ENCODE measurements at places on chromosomes 16 and 17.

DNA sequence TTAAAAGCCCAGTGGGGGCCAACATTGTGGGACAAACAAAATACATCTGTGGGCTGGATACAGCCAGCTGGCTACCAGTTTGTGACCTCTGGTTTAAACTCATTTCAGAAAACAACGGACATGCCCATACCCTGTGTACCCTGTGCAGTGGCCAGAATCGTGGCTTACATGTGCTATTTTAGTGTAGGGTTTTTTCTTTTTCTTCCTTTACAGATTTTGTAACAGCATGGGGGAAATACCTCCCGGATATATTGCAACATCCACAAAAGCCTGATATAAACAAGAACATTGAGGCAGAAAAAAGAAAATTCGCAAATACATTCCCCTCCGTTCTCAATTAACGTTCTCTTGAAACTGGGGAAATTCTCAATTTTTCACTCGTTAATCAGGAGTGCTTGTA lies 7.3 kb downstream of the HS3ST4 start:
- no peak for DNase-seq

GRCh38 chr16:11583166-11583565 lies 3.6 kb downstream of the LITAF start:
- no peak for DNase-seq

DNA sequence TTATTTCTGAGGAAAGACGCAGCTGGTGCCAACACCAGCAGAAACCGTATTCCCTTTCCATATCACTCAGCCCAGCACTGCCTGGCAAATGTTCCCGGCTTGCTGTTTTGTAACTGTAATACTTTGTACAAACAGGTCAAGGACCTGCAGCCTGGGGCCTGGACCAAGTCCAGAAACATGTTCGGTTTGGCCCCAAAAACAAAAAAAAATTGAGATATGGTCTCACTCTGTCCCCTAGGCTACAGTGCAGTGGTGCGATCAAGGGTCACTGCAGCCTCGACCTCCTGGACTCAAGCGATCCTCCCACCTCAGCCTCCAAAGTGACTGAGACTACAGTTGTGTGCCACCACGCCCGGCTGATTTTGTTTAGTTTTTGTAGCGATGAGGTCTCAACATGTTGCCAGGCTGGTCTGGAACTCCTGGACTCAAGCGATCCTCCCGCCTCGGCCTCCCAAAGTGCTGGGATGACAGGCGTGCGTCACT lies 1.2 kb downstream of the HAGH start:
- no peak for DNase-seq

DNA sequence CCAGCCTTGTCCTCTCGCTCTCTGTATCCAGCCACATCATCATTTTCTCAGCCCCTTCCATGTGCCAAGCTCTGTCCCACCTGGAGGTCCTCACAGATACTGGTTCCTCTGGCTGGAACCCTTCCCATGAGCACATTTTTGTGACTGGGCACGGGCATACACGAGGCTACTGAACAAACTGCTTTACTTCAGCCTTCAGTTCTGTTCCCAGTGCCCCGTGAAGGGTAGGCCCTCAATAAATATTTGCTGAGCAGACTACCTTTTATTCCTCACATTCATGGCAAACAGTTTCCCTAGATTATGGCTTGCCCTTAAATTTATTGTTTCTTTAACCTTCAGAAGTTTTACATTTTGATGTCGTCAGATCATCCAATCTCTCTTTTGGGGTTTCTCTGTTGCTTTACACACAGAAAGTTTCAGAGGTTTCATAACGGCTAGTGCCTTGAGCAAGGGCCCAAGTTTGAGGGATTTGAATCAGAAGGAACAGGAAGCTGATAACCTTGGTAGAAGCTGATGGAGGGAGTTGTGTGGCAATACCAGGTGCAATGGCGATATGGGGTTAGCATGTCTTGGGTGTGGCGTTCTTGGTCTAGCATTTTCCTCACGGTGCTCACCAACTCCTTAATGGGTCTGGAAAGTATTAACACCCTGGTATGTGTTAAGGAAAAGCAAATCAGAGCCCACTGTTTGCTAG lies 27.8 kb downstream of the TMEM92 start:
- DNase-seq = no peak

- no peak for DNase-seq
Measured at GRCh38 chr17:17044846-17045561, 2.7 kb downstream of the MPRIP start.

GRCh38 chr17:35998756-35999155 lies 2.6 kb downstream of the CCL15 start:
- DNase-seq = no peak

DNA sequence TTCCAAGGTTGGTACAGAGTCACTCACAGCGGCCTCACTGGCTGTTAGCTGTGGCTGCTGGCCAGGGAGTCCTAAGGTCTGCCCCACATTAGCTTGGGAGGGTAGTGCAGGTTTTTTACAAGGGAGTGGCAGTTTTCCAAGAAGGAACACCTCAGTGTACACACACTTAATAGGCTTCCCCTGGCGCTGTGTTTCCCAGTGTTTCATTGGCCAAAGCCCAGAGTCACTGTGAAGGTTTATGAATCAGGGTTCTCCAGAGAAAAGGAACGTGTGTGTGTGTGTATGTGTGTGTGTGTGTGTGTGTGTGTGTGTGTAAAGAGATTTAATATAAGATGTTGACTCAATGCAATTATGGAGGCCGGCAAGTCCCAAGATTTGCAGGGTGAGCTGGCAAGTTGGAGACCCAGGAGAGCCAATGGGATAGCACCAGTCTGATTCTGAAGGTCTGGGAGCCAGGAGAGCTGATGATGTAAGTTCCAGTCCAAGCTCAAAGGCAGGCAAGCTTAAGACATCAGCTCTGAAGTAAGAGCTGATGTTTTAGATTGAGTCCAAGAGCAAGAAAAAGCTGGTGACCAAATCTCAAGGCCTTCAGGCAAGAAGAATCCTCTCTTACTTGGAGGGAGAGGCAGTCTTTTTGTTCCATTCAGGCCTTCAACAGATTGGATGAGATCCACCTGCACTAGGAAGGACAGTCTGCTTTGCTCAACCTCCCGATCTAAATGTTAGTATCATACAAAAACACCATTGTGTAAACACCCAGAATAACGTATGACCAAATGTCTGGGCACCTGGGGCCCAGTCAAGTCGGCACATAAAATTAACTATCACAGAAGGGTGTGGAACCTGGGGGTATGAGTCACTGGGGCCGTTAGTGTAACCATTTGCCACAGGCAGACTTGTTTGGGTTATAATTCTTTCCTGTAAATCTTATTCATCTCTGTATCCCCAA lies 206.8 kb downstream of the PRKCA start:
- DNase-seq = no peak

- DNase-seq = no peak
Measured at GRCh38 chr17:76446449-76447231, 6.3 kb downstream of the UBE2O start.

DNA sequence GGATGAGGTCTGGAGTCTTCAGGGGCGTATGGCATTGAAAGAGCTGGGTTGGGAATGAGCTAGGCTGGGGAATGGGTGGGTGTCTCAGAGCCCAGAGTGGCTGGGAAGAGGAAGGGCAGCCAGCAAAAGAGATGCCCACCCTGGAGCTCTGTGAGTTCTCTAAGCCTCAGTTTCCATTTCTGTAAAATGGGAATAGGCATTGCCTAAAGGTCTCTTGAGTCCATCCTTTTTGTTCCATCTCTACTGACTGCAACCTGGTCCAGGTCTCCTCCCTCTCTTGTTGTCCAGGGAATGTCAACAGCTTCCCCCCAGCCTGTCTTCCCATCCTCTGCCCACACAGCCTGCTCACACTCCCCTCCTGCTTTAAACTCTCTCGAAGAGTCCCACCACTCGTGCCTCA lies 19.6 kb downstream of the CCDC102A start:
- no peak for DNase-seq

- DNase-seq = no peak
Measured at GRCh38 chr17:13921841-13922776, 147.2 kb upstream of the COX10 start.

- no peak for DNase-seq
Measured at GRCh38 chr17:41176744-41177387, 1.2 kb downstream of the KRTAP4-2 start.

DNA sequence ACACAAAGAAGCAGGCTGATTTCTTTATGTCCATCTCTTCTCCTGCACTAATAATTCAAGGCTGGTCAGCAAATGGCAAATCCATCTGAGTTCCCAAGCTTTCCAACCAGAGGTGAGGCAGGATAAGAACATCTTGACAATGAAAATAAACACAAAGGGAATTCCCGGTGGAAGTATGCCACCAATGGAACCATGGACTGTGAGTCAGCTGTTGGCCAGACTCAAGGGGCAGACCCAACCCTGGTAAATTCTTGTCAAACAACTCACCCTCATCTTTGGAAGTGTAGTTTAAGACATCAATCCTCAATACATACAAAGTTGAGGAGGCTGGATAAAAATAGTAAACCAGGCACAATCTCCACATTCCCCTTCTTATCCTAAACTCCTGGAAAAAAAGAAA lies 74.3 kb upstream of the CES5A start:
- DNase-seq = no peak

GRCh38 chr17:7391307-7391706 lies 3.0 kb downstream of the PLSCR3 start:
- DNase-seq = no peak

DNA sequence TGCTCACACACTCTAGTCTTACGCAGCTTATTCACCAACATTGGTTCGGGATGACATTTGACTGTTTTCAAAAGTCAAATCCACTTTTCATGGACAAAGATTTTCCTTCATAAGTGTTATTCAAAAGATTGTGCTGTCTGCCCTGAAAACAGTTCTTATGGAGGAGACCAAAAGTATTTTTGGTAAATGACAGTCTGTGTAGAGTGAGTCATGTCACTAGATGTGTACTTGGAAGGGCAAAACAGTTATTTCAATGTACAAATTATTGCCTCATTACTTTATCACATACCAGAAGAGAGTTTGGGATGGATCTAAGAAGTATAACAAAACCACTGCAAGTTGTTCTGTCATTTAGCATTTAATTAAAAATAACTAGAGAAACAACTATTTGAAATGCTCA lies 265.6 kb downstream of the CDH13 start:
- no peak for DNase-seq

- DNase-seq = no peak
Measured at GRCh38 chr16:4293822-4294457, 21.1 kb upstream of the TFAP4 start.

- DNase-seq = no peak
Measured at GRCh38 chr17:59427425-59427921, 96.0 kb downstream of the YPEL2 start.

- no peak for DNase-seq
Measured at GRCh38 chr17:15081008-15081407, 184.1 kb downstream of the PMP22 start.

- no peak for DNase-seq
Measured at GRCh38 chr16:56600398-56600999, 7.9 kb upstream of the MT2A start.

DNA sequence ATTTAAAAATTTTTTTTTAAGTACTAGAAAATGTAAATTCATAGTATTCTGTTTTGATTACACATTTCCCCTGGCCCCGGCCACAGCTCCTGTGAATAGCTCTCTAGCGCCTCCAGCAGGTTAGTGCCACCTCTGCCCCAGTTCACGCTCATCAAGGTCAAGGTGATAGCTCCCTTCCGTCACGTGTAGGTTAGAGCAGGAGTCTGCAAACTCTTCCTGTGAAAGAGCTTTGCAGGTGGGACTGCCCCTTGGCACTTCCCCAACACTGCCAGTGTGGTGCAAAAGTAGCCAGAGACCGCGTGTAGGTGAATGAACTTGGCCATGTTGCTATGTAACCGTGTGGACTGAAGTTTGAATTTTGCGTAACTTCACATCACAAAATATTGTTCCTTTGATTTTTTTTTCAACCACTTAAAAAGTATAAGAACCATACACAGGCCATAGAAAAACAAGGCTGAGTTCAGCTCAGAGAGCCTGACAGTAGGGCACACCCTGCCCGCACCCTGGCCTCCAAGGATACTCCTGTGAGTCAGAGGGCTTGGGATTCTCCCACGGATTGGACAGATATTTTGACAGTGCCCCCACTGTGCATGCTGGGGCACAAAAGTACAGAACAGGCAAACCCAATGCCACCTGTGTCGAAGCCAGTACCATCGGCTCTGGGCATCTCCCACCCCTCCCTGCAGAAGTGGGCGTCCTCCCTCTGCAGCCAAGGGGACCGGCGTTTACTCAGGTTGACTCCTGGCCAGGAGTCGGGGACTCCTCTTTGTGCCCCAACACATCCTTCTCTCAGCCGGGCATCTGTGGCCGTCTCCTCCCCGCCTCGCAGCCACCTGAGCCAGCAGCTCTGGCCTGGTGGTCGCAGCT lies 92.0 kb upstream of the CHMP6 start:
- peak; percentile 43 for DNase-seq

DNA sequence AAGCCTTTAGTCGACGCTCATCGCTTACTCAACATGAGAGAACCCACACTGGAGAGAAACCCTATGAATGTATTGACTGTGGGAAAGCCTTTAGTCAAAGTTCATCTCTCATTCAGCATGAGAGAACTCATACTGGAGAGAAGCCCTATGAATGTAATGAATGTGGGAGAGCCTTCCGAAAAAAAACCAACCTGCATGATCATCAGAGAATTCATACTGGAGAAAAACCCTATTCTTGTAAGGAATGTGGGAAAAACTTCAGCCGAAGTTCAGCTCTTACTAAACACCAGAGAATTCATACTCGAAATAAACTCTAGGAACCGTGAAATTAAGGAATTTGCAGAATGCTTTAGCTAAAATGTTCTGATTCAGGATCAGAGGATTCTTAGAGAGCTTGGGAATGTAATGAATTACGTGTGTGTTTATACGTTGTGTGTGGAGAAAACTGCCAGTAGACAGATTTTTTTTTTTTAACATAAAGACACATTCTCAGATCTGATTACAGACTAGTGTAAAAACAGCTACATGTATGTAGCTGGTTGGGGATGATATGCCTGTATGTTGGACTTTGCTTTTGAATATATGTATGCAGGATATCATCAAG lies 25.4 kb downstream of the ZFP90 start:
- no peak for DNase-seq

GRCh38 chr16:66510298-66510697 lies 39.6 kb downstream of the TK2 start:
- DNase-seq = no peak

- DNase-seq = no peak
Measured at GRCh38 chr16:49816875-49817274, 39.0 kb downstream of the ZNF423 start.

GRCh38 chr17:10171581-10171981 lies 26.8 kb downstream of the GAS7 start:
- DNase-seq = no peak

DNA sequence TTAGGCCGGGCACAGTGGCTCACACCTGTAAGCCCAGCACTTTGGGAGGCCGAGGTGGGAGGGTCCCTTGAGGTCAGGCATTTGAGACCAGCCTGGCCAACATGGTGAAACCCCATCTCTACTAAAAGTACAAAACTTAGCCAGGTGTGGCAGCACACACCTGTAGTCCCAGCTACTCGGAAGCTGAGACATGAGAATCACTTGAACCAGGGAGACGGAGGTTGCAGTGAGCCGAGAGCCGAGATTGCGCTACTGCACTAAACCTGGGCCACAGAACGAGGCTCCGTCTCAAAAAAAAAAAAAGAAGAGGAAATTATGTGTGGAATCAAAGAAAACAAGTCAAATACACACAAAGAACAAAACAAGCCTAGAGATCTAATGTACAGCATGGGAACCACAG lies 16.1 kb upstream of the MPRIP start:
- DNase-seq = no peak

GRCh38 chr17:45221081-45222013 lies at the start of gene FMNL1:
TSS of gene FMNL1 (plus strand) at chr17:45221885. CDS start at chr17:45222125, 240 bp downstream.
- DNase-seq = no peak

Data from NT2/D1 (cell line).